Neuronal stem cell (in vitro differentiated cells): ENCODE measurements at places on chromosomes 2 and 18.

- H3K36me3 ChIP-seq: no peaks in the 10 kb centered on the region
- H3K4me3 ChIP-seq: no peak overlapping the region
- DNase-seq: no peak
- H3K27me3 ChIP-seq: no peaks in the 10 kb centered on the region
- no peak overlapping the region for H3K27ac ChIP-seq
Observed at GRCh38 chr2:43519643-43520221, 76.1 kb downstream of the THADA start.

- DNase-seq: peak; percentile 51
- H3K4me3 ChIP-seq: peak overlapping the region; percentile 76
- peaks cover 1% of the 10 kb centered on the region for H3K4me1 ChIP-seq
- H3K36me3 ChIP-seq: no peaks in the 10 kb centered on the region
- no peaks in the 10 kb centered on the region for H3K27me3 ChIP-seq
Observed at GRCh38 chr2:12716032-12716281, 779 bp upstream of the TRIB2 start.

- H3K27me3 ChIP-seq: no peaks in the 10 kb centered on the region
- peaks cover 9% of the 10 kb centered on the region for H3K4me1 ChIP-seq
- no peak overlapping the region for H3K27ac ChIP-seq
- no peaks in the 10 kb centered on the region for H3K36me3 ChIP-seq
- DNase-seq: no peak
Observed at GRCh38 chr2:222794585-222795449, 66.0 kb upstream of the ACSL3 start.

DNA sequence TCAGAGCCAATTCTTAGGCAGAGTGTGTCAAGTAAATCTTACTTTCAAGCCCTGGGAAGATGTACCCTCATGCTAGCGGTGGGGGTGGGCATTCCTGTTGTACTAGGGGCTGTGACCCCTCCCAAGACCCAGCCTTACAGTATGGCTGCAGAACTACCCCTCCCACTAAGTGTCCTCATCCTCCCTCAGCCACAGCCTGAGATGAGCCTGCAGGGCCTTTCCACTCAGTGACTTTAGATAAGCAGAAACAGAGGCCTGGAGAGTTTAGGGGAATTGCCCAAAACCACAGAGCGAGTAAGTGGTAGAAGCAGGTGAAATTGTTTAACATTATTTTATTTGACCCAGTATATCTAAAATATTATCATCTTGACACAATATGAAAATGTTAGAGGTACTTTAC lies 36.6 kb downstream of the TTC32 start:
- H3K36me3 ChIP-seq: no peaks in the 10 kb centered on the region
- no peak for DNase-seq
- peaks cover 2% of the 10 kb centered on the region for H3K4me1 ChIP-seq
- H3K4me3 ChIP-seq: no peak overlapping the region
- H3K27ac ChIP-seq: no peak overlapping the region

DNA sequence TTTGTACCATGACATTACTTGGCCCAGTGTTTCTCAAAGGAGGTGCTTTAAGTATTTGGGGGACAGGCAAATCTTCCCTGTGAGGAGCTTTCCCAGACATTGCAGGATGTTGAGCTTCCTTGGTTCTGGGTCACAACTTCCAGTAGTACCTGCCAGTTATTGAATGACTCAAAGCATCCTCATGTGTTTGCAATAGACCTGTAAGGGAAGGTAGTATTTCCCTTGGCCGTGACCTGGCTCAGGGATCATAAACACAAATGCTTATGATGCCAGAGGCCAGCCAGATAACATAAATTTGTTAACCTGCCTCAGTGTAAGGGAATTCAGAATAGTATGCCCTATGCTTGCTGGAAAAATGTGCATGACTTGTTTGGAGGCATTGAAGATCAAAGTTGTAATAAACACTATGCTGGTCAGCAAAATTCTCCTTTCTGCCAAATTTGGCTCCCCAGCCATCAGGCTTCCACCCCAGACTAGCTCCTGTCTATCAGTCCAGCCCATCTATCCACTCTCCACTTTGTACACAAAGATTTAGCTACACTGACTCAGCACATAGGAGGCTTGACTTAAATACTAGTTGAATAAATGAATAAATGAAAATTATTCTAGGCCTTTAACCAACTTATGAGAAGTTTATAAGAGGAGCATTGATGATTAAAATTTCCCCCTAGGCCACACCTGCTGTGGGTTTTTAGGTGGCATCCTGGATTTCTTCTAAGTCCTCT lies 102.0 kb upstream of the EFEMP1 start:
- no peak overlapping the region for H3K4me3 ChIP-seq
- H3K36me3 ChIP-seq: no peaks in the 10 kb centered on the region
- H3K27ac ChIP-seq: no peak overlapping the region
- no peak for DNase-seq
